Uterine smooth muscle cell (primary cell): ENCODE measurements at places on chromosomes 4 and X. TPM values are rescaled to one million over a fixed set of nuclear protein-coding genes. Genes with fewer than 3 reads are reported as not detected.

The FGFBP2 gene
- not detected in 2 replicates for total RNA-seq

The ARHGEF38 gene
- not detected in 2 replicates for total RNA-seq

The IL13RA2 gene
- 100 and 137 TPM in 2 replicates for total RNA-seq

The PDE5A gene
- 38.1 and 106 TPM in 2 replicates for total RNA-seq

The HPSE gene
- total RNA-seq, result 0.75 and 1.8 TPM in 2 replicates

The GLRB gene
- total RNA-seq, result 15.4 and 18.9 TPM in 2 replicates

The DCAF12L2 gene
- total RNA-seq, result 0.11 and 0.25 TPM in 2 replicates

The IL15 gene
- total RNA-seq, result 5.0 and 7.4 TPM in 2 replicates
